ENCODE measurements at places on chromosomes 2 and 18.

DNA sequence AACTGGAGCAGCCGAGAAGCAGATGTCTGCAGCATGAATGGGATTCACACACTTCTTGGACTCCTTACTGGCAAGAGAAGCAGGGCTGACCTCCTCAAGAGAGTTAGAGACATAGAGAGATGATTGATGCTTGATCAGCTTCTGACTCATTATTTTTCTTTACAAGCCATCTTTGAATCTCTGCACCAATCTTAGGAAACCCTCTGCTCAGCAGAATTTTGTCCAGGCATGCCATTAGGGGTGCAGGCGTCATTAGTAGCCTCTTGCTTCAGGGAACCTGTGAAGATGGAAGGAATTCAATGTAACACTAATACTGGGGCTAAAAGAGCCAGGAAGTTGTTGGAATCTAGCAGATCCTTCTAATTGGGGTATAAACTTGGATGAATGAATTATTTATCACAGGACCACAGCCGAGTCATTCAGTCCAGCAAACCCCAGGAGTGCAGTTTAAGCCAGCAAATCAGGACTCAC lies 151.8 kb downstream of the MGAT5 start:
- H3K4me1 ChIP-seq = peaks cover 22% of the 10 kb centered on the region
- H3K27ac ChIP-seq = peak overlapping the region; percentile 19
- H3K4me3 ChIP-seq = no peak overlapping the region
- no peak for DNase-seq

DNA sequence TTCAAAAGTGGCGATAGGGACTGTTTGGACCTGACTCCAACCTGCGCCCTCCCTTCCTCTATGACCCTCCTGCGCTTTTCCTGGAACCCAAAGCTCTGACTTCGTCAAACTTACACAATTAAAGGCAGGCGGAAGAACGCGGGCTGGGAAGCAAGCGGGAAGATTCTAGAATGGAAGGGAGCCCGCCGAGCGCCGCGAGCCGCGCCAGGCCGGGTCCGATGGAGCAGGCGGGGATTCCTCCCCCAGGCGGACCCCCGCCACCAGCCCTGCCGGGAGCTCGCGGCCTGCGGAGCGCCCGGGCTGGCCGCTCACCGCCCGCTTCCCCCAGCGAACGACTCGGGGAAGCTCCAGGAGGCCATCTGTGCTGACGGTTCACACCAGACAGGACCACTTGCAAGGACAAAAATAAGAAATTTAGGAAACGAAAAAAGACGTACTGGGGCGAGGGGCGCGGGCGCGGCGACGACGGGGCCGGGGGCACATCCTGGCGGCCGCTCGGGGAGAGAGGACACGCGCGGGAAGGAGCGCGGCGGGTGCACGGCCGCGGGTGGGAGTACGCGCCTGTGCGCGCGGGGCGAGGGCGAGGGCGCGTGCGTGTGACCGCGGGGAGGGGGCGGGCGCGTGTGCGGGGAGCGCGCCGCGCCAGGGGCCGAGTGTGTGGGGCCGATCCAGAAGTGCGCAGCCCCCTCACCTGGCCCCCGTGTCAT lies 1.1 kb upstream of the SALL3 start:
- H3K4me3 ChIP-seq = peak overlapping the region; percentile 88
- DNase-seq = peak; percentile 52
- H3K36me3 ChIP-seq = no peaks in the 10 kb centered on the region
- peaks cover 66% of the 10 kb centered on the region for H3K4me1 ChIP-seq

GRCh38 chr2:117056376-117056748 lies 758.1 kb upstream of the DDX18 start:
- no peak overlapping the region for H3K4me3 ChIP-seq
- no peak for DNase-seq
- no peak overlapping the region for H3K27ac ChIP-seq
- peaks cover 12% of the 10 kb centered on the region for H3K36me3 ChIP-seq

DNA sequence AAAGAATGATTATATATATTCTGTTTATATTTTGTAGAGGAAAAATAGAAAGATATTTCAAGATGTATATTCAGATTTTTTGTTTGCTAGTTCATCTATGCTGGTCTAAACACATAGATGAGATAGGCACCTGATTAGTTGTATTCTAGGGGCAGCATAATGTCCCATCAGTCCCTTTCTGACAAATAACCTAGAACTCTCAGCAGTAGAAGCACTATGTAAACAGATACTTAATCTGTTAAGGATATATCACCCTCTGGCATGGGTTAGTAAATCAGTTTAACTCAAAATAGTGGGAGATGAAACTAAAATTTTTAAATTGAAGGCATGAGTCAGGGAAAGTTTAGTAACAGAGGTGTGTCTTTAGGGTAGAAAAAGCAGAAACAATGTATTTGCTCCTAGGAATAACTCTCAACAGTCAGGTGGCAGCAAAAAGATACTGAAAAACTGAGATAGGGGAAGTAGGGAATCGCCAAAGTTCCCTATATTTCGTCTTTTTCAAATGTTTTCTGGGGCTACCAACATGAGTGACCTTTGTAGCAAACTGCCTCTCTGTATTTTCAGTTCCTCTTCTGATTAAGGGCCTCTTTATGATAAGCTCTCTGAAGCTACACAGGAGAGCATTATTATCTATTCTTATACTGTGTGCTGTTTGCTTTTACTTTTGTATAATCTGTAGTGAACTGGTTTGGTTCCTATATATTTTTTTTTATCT lies 5.7 kb downstream of the PPP1R1C start:
- no peaks in the 10 kb centered on the region for H3K27me3 ChIP-seq
- no peak overlapping the region for H3K4me3 ChIP-seq
- no peaks in the 10 kb centered on the region for H3K36me3 ChIP-seq
- no peak overlapping the region for H3K27ac ChIP-seq

DNA sequence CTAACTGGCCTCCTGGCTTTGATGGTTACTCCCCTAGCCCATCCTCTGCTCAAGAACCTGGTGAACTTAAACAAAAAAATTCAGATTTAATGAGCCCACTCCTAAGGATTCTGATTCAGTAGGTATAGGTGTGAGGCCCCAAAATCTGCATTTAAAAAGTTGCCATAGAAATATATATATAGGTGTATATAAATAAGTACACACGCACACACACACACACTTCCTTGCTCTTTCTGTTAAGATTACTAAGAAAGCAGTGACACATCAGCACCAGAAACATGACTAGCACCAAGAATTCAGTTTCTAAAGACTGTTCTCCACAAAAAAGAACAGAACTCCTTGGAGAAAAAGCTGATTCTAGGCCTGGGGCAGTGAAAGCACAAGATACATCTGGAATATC lies 17.8 kb downstream of the EML6 start:
- no peak overlapping the region for H3K4me3 ChIP-seq
- H3K4me1 ChIP-seq = peaks cover 8% of the 10 kb centered on the region
- H3K27me3 ChIP-seq = peaks cover 15% of the 10 kb centered on the region
- no peaks in the 10 kb centered on the region for H3K36me3 ChIP-seq
- no peak overlapping the region for H3K27ac ChIP-seq

DNA sequence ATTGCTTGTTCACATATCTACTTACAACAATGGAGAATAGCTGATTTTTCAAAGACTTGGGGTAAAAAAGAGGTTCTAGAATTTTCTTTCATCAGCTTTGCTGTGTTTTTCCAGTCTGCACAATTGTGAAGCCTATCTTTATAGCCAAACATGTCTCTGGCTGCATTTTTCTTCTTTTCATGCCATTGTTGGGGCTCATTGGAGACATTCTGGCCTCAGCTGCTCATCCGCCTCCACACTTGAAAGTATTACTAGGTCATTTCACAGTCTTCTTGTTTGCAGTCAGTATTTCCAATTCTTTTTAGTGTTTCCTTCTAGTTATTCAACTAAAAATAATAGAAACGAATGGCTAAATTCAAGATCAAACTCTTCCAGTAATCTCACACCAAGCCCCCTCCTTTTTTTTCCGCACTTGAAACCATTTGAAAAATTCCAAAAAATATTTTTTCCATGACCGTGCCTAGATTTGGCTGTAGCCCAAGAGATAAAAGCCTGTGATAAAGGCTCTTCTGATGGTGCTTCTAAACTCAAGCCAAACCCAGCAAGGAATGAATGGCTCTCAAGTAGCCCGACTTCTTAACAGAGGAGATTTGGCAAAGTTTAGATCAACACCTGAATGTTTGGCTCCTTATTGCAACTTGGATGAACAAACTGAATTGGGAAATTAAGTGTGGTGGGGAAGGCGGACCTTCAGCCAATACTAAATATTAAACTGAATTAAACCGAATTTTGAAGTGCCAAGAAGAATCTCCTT lies 103.4 kb downstream of the NRP2 start:
- peaks cover 36% of the 10 kb centered on the region for H3K4me1 ChIP-seq
- H3K27ac ChIP-seq = no peak overlapping the region
- no peak overlapping the region for H3K4me3 ChIP-seq
- peaks cover 8% of the 10 kb centered on the region for H3K27me3 ChIP-seq
- H3K36me3 ChIP-seq = peaks cover 62% of the 10 kb centered on the region
- no peak for DNase-seq

DNA sequence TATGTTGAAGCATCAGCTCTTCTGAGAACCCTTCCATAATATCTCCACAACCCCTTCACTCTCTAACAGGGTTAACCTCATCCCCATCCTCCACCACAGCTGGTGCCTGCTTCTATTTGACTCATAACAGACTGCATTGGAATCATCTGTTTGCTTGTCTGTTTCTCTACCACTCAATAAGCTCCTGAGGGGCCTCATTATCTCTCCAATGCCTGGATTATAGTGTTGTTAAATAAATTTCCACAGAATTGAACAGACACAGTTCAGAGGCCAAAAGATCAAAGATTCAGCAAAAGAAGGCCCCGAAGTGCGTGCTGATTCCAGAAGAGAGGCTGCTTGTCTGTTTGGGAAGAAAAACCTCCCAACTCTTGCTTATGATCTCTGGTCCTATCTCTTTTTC lies 33.7 kb upstream of the FAM98A start:
- H3K36me3 ChIP-seq = peaks cover 20% of the 10 kb centered on the region
- DNase-seq = no peak
- H3K4me3 ChIP-seq = no peak overlapping the region
- H3K27me3 ChIP-seq = peaks cover 4% of the 10 kb centered on the region

DNA sequence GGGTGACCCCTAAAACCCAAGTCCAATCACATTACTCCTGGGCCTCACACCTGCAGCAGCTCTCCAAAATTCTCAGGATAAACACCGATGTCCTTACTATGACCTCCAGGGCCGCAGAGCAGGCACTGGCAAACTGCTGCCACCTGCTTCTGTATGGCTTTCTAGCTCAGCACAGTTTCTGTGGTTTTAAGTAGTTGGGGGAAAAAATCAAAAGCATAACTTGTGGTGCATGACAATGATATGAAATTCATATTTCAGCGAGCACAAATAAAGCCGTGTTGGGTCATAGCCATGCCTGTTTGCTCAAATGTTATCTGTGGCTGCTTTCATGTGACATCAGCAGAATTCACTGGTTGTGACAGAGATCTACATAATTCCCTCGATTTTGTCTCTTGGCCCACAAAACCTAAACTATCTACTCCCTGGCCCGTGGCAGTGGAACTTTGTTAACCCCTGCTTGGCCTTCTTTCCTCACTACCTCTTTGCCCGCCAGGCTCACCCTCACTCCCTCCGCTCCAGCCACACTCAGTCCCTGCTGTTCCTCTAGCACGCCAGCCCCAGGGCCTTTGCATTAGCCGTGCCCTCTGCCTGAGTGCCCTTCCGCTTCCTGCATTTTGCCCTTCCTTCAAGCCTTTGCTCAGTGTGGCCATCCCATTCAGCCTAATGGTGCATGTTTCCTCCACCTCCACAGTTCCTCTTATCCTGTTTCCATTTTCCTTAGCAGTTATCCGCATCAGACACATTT lies 108.3 kb downstream of the AGAP1 start:
- peaks cover 53% of the 10 kb centered on the region for H3K4me1 ChIP-seq
- no peak overlapping the region for H3K4me3 ChIP-seq
- H3K27me3 ChIP-seq = peaks cover 6% of the 10 kb centered on the region
- no peak for DNase-seq
- H3K27ac ChIP-seq = no peak overlapping the region

DNA sequence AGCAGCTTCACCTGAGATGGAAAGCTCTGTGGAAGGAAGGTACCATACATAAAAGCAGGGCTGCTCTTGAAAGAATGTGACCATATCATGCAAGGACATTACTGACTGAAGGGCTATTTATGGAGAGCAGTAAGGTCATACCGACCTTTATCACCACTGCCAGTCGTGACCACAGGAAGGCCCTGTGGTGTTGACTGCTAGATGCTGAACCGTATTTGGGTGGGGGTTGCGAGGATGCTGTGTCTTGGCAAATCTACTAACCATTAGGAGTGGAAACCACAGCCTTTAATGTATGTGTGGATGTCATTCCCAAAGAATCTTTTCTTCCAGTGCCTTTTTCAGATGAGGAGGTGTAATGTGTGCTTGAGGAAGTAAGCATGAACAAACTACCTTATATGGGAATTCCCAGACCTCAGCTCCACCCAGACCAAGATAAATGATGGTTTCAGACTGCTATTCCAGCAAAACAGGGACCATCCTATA lies 60.8 kb downstream of the LIMS1 start:
- peaks cover 12% of the 10 kb centered on the region for H3K36me3 ChIP-seq
- H3K4me1 ChIP-seq = peaks cover 46% of the 10 kb centered on the region
- no peak overlapping the region for H3K4me3 ChIP-seq
- no peak for DNase-seq
- no peaks in the 10 kb centered on the region for H3K27me3 ChIP-seq

- peaks cover 2% of the 10 kb centered on the region for H3K27me3 ChIP-seq
- H3K4me3 ChIP-seq = no peak overlapping the region
- H3K4me1 ChIP-seq = peaks cover 28% of the 10 kb centered on the region
- H3K36me3 ChIP-seq = peaks cover 6% of the 10 kb centered on the region
Measured at GRCh38 chr18:68925268-68925667, 127.4 kb downstream of the CCDC102B start.

DNA sequence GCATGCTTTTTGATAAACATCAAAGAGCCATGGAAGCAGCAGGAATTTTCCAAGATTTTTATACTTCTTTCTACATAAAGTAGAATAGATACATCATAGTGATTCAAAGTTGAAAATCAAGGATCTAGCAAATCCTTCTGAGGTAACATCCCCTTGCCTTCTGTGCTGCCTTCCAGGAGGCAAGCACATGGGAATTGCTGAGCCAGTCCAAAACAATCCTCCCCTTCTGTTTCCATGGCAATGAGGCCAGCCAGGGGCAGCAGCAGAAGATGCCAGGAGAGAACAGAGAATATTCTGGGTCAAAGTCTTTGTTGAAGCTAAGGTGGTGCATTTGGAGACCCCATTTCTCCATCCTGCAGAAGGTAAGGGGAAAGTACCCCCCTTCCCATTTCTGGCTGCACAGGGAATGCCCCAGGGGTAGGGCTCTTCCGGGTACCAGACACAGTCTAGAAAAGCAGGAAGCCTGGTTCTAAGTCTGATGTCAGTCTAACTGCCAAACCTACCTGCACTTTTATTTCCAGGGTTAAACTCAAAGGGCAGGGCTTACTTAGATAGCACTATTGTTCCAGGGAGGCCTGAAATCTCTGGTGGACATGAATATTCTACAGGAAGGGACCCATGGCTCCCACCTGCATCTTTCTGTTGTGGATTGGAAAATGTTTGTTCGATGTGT lies 22.1 kb downstream of the CENPA start:
- no peaks in the 10 kb centered on the region for H3K36me3 ChIP-seq
- peaks cover 43% of the 10 kb centered on the region for H3K4me1 ChIP-seq
- H3K4me3 ChIP-seq = no peak overlapping the region
- no peak overlapping the region for H3K27ac ChIP-seq
- peaks cover 6% of the 10 kb centered on the region for H3K27me3 ChIP-seq
- peak; percentile 27 for DNase-seq
